ENCODE measurements at places on chromosomes 1 and 21. TPM values are rescaled to one million over a fixed set of nuclear protein-coding genes. Genes with fewer than 3 reads are reported as not detected.

DCAF8 gene
- 59.4 TPM for total RNA-seq

PIP5K1A gene
- total RNA-seq, result 36.4 TPM

OLFML2B gene
- 0.53 TPM for total RNA-seq

FAAH gene
- total RNA-seq, result 0.97 TPM

CD52 gene
- not detected for total RNA-seq

LMOD1 gene
- total RNA-seq, result not detected

KRTAP12-2 gene
- not detected for total RNA-seq

KIF17 gene
- 16.3 TPM for total RNA-seq

UBE2G2 gene
- total RNA-seq, result 74.9 TPM

MPL gene
- not detected for total RNA-seq

CTBS gene
- total RNA-seq, result 9.0 TPM

XCL2 gene
- total RNA-seq, result not detected

TPTE gene
- total RNA-seq, result not detected

JAK1 gene
- 332 TPM for total RNA-seq

TP53BP2 gene
- total RNA-seq, result 38.1 TPM

HFM1 gene
- total RNA-seq, result 0.44 TPM

PPIAL4G gene
- not detected for total RNA-seq

MSH4 gene
- total RNA-seq, result not detected

SH2D5 gene
- total RNA-seq, result 3.2 TPM

HES2 gene
- total RNA-seq, result 41.8 TPM

APOBEC4 gene
- not detected for total RNA-seq

ZNF697 gene
- total RNA-seq, result 25.4 TPM

LRRC38 gene
- total RNA-seq, result not detected

PKN2 gene
- total RNA-seq, result 29.1 TPM

MAN1C1 gene
- 16.3 TPM for total RNA-seq

DRAXIN gene
- 0.68 TPM for total RNA-seq

PDZK1 gene
- not detected for total RNA-seq

LDLRAP1 gene
- total RNA-seq, result 14.8 TPM

MASP2 gene
- total RNA-seq, result not detected

GPA33 gene
- total RNA-seq, result not detected

SLC35F3 gene
- total RNA-seq, result 0.87 TPM

CYP4Z1 gene
- total RNA-seq, result not detected

NTMT2 gene
- not detected for total RNA-seq

SPRR5 gene
- total RNA-seq, result not detected

Measured in glomerular endothelial cell (primary cell).